Effector CD4-positive, alpha-beta T cell (primary cell): ENCODE measurements at places on chromosomes 12 and 14.

- DNase-seq, result no peak
These were observed 20.5 kb upstream of the MGP start for GRCh38 chr12:14906114-14906513.

DNA sequence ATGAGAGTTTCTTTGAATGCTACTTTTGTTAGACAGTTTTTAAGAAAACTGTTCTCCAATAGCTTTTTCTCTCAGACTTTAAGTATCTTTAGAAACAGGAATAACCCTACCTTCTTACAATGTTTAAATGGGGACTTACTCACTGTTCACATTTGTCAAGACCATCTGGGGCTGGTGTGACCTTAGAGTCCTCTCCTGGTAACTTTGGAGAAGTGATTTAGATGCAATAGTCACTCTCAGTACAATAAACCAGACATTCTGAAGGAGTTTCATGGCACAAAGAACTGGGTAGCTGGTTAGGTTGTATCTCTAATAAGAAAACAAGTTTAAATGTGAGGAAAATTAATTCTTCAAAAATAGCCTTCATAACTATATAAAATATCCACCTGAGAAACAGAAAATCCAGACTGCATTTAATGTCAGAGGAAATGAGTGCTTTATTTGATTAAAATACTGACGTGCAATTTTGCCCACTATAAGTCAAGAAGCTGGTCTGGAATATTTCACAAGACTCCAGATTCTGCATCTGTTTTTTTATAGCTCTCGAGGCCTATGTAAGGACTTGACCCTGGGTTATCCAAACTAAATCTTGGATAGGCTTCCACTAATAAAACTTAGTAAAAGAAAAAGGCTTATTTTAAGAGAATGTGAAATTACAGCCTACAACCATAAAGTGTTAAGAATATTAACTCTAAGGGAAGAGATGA lies 108.7 kb downstream of the PTGER2 start:
- DNase-seq, result no peak

DNA sequence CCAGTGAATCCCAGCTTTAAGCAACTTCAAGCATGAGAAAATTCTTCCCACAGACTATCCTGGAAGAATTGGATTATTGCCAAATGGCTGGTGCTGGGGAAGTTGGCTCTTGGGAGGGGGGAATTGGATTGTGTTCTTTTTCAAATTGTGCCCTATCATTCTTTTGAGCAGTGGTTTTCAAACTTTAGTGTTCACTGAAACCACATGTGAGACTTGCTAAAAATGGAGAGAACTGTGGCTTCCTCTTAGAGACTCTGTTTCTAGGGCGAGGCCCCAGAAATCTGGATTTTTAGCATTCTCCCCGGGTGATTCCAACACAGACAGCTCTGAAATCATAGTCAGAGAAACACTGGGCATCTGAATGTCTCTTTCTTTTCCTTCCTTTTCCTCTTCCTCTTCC lies 14.3 kb upstream of the OTUB2 start:
- no peak for DNase-seq

DNA sequence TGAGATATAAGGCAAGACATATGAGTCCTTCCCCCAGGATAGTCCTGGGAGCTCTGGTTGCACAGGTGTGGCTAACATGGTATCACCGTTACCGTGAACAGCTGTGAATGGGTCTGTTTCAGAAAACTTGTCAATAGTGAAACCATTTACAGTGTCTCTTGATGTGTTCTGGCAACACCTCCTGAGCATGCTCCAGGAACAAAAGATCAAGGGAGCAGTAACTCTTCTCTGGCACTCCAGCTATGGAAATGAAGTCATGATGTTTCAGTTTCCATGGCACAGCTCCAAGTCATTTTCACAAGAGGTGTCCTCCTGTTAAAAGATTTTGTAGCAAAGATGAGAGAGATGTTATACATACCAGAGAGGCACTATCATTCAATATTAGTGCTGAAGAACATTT lies 253.7 kb downstream of the SNAPC1 start:
- DNase-seq, result no peak

DNA sequence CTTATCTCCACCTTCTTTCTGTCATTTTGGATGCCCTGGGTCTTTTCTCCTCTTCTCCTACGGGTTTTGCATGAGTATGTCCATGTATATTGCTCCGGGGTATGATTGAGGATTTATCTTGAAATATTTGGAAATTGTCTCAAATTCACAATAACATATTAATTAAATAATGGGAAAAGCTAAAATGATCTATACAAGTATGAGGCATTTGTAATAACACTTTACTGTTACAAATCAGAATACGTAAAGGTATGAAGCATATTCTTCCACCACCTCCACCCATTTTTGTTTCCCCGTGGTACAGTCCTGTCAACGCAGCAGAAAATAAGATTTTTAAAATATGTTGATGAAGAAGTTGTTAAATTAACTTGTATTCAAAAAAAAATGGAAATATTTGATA lies 91.3 kb downstream of the PPP2R5C start:
- no peak for DNase-seq

GRCh38 chr14:34064349-34064748 lies 113.5 kb upstream of the EGLN3 start:
- no peak for DNase-seq

GRCh38 chr12:39103552-39104165 lies 198.3 kb upstream of the CPNE8 start:
- DNase-seq, result no peak

- no peak for DNase-seq
These were observed 40.0 kb downstream of the FBRSL1 start for GRCh38 chr12:132529906-132530305.

DNA sequence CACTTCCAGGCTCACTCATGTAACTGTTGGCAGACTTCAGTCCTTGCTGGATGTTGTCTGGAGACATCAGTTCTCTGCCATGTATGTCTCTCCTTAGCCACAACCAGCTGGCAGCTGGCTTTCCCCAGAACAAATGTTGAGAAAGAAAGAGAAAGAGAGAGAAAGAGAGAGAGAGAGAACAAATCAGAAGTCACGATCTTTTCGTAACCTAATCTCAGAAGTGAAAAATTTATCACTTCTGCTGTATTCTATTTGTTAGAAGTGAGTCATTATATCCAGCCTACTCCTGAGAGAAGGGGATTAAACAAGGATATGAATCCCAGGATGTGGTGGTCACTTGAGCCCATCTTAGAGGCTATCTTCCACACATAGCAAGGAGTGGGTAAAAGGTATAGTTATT lies 101.2 kb downstream of the BTG1 start:
- DNase-seq, result no peak

GRCh38 chr12:75646329-75647210 lies 135.2 kb upstream of the KRR1 start:
- DNase-seq, result no peak

GRCh38 chr14:96953087-96953874 lies 156.1 kb downstream of the VRK1 start:
- no peak for DNase-seq
